Inflammatory macrophage (primary cell): ENCODE measurements at places on chromosomes 6 and 20.

GRCh38 chr6:8436966-8437365, 1.6 kb upstream of the SLC35B3 start:
- DNase-seq, result peak; percentile 7

DNA sequence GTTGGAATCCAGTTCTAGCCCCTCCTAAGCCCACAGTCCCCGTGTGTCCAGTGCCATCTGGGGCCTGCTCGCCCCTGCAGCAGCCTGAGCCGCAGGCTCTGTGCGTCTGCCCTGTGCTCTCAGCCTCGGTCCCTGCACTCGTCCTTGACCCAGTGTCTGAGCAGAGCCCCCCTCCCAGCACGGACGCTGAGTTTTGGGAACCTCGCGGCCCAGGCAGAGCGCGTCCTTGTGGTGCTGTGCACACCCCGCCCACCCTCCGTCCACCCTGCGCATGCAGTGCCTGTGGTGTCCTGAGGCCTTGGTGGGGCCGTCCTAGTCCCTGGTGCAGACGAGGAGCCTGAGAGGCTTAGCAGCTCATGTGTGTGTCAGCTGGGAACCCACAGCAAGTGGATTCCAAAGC, 31.6 kb downstream of the OSBPL2 start:
- no peak for DNase-seq

DNA sequence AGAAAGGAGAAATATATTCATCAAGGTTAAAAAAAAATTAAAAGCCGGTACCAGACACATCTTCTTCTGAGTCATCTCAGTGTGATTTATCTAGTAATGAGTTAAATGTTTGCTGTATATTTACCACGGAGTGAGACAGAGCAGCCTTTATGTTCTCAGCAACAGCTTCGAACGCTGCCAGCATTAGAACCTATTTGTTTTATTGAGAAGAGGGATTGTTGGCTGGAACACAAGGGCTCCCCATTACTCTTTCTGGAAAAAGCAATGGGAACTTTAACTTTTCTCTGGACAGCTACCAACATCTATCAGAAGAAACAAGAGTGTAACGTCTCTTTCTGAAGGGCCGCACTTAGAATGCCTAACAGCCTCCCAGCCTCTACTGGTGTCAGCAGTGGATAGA, 105.3 kb upstream of the TAB2 start:
- DNase-seq, result no peak

GRCh38 chr6:162621246-162621645, 106.3 kb downstream of the PRKN start:
- DNase-seq, result no peak

GRCh38 chr6:105907301-105907700, 178.8 kb upstream of the PRDM1 start:
- DNase-seq, result peak; percentile 44

- DNase-seq, result no peak
Measured at GRCh38 chr20:64049060-64049877, at the start of gene SOX18. Gene SOX18, minus strand, starts transcription at chr20:64049639. Its CDS starts 123 bp downstream, at chr20:64049516.

GRCh38 chr6:85537055-85537494, 56.6 kb downstream of the SNX14 start:
- DNase-seq, result peak; percentile 30

- peak; percentile 82 for DNase-seq
Measured at GRCh38 chr6:18350712-18351111, 36.4 kb upstream of the RNF144B start.

GRCh38 chr6:148273962-148274752, 68.5 kb upstream of the SASH1 start:
- DNase-seq, result no peak

- DNase-seq, result no peak
Measured at GRCh38 chr6:106820412-106820852, 154.1 kb downstream of the CD24 start.

- DNase-seq, result no peak
Measured at GRCh38 chr6:87183687-87184086, 28.3 kb downstream of the ZNF292 start.

DNA sequence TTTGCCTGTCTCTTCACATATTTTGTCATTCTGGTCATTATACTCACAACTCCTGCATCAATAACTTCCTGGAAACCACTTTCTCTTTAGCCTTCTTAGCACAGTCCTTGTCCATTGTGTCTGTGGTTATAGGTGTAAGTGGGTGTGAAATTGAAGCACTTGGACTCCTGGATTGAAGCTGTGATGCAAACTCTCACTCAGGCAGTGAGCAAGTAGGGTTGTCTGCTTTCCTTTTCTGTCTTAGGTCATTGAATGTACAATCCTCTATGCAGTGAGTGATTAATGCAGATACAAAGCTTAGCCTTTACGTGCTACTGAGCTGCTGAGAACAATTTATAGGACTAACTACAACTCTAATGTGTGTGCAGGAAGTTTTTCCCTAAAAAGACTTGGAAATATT, 54.8 kb downstream of the ADGRB3 start:
- no peak for DNase-seq

GRCh38 chr6:18308070-18308735, 43.9 kb upstream of the DEK start:
- no peak for DNase-seq

DNA sequence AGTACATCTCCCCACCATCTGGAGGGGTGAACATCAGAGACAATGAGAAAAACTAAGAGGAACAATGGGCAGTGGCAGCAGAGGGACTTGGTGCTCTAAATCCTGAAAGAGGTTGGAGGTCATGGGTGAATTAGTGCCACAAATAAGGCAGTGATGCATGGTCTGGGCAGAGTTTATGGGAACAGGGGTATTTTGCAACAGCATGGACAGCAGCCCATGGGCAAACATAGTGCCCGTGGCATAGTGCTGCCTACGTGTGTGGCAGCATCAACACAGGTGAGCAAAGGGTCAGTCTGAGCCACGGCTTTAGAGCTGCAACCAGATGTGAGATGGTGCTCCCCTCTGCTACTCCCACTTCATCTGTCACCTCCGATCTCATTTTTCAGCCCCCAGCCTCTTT, 459.1 kb upstream of the CITED2 start:
- DNase-seq, result no peak

DNA sequence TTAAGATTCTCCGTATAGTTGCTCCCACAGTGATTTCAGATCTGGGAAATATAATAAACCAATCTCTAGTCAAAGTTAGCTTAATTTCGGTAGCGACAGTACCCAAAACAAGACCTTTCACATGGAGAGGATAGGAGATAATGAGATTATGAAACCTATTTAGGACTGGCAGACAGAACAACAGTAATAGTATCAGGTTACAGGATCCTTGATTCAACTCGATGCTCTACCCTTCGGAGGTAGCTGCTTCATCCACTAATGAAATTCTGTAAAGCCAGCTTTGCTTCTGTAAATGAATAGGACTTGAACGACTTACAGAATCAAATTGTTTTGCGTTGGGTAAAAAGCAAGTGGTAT, 534 bp upstream of the AKIRIN2 start:
- no peak for DNase-seq

- DNase-seq, result peak; percentile 77
Measured at GRCh38 chr6:145735356-145736165, at the start of gene EPM2A. Gene EPM2A, minus strand, starts transcription at chr6:145735520. Its CDS starts 22 bp downstream, at chr6:145735498.

DNA sequence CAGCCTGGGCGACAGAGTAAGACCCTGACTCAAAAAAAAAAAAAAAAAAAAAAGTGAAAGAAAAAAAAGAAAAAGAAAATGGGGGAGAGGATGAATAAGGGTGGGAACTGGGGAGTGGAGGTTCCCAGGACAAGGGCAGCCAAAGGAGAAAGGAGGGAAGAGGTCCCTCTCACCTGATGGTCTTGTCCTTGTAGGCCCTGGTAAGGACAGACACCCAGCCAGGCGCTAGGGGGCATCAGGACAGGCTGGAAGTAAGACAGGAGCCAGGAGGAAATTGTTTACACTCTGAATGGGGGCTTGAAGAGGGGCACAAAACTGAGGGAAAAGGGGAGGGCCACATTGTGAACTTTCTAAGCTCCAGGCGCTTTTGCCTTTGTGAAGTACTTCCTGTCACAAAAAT, 2.3 kb upstream of the ALDH5A1 start:
- DNase-seq, result no peak

DNA sequence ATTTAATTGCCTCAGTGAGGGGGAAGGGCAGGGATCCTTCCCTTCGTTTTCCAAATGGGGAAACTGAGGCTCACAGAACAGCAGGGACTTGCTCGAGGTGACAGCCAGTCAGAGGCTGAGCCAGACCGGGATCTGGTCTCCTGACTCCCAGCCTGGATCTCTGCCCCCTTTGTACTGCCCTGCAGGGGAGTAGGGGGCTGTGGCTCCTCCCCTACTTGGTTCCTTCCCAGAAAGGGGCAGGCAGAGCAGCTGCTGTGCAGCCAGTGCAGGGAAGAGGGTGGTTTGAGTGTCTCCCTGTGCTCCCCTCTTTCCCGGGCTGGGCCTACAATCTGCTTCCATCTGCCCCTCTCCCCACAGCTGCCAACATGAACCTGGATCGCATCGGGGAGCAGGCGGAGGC, 37.6 kb downstream of the UQCC2 start:
- no peak for DNase-seq

DNA sequence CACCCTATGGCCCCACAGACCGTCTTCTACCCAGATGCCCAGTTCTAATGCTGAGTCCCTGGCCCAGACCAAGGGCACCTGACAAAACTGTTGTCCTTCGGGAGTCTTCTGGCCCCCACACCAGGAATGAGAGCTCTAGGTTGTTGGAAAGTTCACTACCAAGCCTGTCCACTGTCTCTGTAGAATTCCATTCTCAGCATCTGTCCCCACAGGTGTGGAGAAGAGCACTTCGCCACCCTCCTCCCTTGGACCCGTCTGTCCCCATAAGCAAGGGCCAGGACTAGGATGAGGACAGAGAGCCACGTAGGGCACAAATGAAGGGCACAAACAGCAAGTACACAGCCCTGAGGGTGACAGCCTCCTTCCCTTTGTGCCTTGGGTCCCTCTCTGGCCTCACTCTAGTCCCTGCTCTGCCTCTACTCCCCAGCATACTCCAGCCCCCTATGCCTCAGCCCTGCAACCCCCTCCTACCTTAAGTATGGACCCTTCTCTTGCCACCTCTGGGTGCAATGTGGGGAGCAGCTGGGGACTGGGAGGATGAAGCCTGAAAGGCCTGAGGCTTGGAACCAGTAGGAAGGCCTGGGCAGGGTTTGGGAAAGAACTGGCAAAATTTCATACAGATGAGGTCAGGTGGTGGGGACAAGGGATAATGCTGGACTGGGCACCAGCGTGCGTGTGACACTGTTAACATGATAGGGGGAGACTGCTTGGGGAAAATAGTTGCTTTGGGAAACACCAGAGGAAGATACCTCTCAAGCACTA, 4.3 kb downstream of the LZTS3 start:
- no peak for DNase-seq

DNA sequence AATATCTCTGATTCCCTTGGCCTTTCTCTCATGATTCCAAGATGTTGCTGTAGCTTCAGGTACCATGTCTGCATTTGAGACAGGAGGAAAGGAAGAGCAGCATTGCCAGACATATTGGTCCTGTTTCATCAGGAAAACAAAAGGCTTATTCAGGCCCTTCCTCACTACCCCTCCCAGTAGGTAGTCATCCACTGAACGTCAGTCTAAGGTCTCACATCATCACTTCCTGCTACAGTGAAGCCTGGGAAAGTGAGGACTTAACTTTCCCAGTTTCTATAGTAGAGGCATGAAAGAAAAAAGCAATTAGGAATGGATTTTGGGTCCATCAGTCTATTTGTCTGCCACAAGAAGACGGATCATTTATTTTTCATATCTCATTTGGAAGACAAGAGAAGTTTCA, 85.7 kb upstream of the SOX4 start:
- no peak for DNase-seq

DNA sequence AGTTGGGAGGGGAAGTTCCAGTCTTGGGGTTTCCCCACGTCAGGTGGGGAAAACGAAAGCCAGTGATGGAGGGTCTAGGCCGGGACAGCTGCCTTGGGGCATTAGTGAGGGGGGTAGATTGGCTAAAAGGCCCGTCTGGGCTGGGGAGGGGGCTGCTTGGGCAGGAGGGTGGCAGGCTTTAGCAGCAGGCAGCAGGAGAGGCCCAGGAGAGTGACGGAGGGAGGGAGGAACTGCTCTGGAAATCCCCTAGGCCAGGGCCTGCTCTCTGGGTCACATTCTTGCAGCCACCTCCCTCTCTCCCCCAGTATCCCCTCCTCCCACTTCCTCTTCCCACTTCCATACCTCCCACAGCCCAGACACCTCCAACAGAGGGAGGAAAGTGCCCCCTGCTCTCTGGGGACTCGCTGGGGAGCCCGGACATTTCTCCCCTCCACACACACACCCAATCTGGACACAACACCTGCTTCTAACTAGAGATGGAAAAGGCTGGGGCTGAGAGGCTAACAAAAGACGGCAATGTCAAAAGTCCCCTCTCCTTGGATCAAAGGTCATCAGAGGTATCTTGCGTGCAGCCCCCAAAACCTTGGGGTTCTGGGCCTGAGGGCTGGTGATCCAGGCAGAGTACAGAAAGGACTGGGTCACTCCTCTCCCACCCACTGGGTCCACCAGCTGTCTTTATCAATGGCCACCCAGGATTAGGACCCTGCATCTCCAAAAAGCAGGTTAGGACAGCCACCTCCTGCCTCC, 1.8 kb downstream of the NFKBIE start:
- DNase-seq, result peak; percentile 73

DNA sequence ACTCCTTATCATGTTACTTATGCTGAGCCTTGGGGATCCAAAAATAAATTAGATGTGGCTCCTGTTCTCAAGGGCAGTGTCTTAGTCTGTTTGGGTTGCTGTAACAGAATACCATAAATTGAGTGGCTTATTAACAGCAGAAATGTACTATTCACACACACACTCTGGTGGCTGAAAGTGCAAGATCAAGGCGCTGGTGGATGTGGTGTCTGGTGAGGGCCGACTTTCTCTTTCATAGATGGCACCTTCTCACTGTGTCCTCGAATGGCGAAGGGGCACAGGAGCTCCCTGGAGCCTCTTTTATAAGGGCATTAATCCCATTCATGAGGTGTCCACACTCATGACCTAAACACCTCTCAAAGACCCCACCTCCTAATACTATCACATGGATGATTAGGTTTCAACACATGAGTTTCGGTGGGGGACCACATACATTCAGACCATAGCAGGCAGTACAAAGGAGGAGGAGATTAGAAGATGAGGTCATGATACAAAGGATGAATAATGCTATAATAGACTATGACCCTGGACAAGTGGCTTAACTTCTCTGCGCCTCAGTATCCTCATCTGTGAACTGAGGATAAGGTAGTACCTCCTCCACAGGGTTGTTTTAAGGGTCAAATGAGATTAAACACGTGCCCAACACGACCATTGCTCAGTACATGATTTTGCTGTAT, 34.1 kb downstream of the RPP40 start:
- no peak for DNase-seq

DNA sequence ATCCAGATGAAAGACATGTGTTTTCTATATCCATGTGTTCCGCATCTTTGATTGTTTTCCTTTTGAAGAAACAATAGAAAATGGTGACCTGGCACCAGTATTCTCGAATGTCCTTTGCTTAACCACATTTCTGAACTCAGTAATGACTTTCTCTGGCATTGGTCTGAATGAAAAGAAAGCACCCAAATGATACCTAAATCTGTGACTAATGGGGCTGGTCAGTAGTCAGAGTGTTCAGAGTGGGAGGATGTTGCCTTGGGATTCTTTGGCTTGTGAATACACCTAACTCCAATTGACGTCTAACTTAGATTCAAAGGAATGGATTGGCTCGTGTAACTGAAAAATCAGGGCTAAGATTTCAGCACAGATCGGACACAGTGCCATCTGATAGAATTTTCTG, 27.1 kb downstream of the PARD6B start:
- DNase-seq, result no peak
